ENCODE measurements at places on chromosomes 3 and 15.

GRCh38 chr15:33328106-33328505 lies 17.3 kb downstream of the RYR3 start:
- no peak for DNase-seq

- DNase-seq, result no peak
Measured at GRCh38 chr3:66856533-66856932, 141.6 kb upstream of the KBTBD8 start.

GRCh38 chr3:23537101-23537551 lies 268.6 kb upstream of the UBE2E1 start:
- no peak for DNase-seq

- DNase-seq, result no peak
Measured at GRCh38 chr15:93583968-93584367, 495.0 kb upstream of the RGMA start.

GRCh38 chr3:182400838-182401237 lies 392.5 kb upstream of the ATP11B start:
- DNase-seq, result no peak

Measured in AG09309 (cell line).